ENCODE measurements at places on chromosomes 11 and 22. TPM values are rescaled to one million over a fixed set of nuclear protein-coding genes. Genes with fewer than 3 reads are reported as not detected.
A peak's percentile ranks its signal among the peaks of the same experiment; 100 is the strongest.

The ELFN2 gene
- 0.53 TPM for total RNA-seq

DNA sequence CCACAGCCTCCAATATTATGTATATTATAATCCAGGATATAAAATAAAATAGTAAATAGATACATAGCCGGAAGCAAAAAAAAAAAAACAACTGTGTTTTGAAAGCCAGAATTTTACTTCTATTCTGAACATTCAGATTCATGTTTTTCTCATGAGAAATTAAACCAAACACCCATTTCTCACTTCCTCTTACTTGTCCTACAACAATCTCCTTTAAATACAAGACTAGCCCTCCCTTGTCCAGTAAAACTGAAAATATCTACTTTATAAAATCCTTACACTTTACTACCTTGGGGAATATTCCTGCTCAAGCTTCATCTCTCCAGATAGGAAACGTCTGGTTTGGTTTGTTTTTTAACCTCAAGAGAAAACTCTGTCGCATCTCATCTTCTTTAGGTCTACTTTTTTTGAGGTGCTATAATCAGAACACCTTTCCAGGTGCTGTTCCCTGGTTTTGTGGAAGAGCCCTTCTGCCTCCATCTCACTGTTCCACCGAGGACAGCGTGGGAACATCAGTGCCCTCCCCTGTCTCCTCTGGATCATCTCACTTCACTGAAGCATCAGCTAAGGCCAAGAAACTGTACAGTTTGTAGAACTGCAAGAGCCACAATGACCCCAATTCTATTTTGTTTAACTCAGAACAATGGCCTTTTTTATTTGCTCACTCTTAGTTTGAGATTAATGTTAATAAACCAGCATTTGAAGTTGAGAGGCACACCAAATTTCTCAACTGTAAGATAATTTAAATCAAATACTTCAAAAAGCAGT is 82.0 kb upstream of the ARHGAP32 start:
- no peak for DNase-seq

DNA sequence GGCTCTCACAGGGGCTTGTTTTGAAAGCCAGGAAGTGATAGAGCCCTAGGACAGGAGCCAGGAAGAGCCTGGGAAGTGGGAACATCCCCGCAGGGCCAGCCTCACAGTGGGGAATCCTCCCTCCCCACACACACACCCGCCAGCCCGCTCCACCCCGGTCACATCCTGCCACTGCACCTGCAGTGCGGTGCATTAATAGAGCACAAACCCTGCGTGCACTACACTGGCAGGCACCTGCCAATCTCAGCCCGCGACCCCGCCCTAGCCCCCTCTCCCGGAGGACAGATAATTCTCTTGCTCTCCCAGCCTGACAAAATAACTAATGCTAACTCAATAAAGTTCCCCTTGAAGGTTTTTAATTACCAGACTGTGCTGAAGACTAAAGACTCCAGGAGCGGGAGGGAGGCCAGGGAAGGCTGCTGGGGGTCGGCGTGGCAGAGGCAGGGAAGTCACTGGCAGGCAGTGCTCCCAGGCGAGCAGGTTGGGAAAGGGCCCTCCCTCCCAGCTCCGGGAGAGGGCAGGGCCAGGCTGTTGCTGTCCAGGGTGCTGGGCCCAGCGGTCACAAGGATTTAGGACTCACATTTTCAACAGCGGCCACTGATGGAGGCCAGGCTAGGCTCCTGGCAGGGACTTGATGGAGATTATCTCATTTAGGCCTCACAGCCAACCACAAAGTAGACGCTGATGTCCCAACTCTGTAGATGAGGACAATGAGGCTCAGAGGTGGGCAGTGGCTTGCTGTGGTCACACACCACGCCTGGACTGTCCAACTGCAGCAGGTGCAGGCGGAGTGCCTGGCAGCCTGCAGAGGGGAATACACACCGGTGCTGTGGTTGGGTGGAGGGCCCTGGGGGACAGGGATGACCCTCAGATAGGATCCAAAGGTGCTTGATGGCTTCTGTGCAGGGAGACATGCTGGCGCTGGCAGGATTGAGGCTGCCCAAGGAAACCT is 23.9 kb upstream of the TCF20 start:
- peak; percentile 84 for DNase-seq

DNA sequence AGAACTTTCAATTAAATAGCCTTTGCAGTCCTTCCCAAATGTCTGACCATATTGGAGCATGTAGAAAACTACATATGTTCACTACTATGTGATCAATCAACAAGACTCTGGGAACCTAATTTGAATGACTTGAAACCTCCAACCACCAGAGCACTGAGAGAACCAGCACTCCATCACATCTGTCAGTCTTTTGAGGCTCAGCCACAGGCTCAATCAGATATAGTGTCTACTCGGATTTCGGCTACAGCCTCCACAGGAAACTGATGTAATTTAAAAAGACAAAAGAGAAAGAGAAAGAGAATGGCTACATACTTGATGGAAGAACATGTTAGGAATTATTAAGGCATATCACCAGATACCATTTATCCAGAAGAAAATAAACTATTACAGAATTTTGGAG is 859.0 kb downstream of the FAM181B start:
- DNase-seq: no peak

GRCh38 chr22:39433476-39434242 is 23.2 kb upstream of the MGAT3 start:
- no peak for DNase-seq

DNA sequence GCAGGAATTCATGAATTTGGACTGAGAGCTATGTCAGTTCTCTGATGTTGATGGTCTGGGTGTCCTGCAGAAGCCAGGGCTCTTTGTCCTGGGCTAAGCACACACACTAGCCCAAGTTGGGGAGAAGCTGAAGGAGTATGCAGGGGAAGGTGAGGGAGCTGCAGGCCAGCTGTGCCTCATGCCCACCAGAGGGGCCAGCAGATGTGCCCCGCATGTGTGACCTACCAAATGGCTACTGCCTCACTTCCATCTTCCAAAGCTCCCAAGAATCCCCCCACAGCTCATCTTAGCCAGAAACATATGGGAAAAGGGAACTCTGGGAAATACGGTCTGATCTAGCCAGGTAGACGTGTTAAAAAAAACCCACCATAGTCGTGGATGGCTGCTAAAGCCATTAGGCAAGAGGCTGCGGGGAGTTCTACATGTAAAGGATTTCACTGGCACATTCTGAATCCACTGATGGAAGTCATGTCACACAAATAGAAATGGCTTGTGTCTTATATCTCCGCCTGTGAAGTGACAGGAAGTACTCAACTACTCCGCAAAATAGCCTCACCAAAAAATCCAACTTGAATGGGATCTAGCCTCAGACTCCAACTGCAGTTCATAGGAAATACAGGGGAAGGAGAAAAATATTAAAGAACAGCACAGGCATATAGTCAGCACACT is 96.3 kb upstream of the CLMP start:
- DNase-seq: no peak
